ENCODE measurements at places on chromosomes 5 and 9.
A peak's percentile ranks its signal among the peaks of the same experiment; 100 is the strongest.

GRCh38 chr5:61884252-61884855 is 421.7 kb upstream of the KIF2A start:
- no peak for DNase-seq

DNA sequence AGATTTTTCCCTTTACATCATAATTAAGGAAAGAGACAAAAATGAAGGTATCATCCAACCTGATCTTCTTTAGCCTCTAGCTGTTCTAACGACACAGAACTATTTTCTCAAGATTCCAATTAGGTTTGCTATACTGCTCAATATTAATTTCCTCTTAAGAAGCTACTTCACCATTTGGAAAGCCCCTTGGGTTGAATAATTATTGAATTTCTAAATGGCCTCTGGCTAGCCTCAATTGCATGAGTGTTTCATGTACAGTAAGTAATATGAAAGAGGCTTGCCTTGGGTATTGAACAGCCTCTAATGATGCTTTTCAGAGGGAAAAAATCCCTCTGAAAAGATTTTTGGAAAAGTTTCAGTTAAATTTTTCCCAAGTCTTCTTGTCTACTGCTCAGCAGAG is 3.7 kb upstream of the MOB3B start:
- no peak for DNase-seq

GRCh38 chr5:95649274-95649673 is 2.7 kb downstream of the RFESD start:
- DNase-seq: no peak

DNA sequence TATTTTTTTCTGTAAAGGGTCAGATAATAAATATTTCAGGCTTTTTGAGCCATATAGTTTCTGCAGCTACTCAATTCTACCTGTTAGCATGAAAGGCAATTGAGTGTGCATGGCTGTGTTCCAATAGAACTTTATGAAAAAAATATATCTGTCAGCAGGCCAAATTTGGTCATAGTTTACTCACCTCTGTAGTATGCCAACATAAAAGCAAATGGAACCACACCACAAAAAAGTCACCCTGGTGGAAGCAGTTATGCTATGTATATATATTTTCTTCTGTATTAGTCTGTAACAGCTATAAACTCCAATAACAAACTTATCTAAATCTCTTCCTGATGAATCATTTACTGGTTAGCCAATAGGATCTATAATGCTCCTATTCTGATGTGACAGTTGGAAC is 3.4 kb downstream of the SLC38A9 start:
- no peak for DNase-seq

DNA sequence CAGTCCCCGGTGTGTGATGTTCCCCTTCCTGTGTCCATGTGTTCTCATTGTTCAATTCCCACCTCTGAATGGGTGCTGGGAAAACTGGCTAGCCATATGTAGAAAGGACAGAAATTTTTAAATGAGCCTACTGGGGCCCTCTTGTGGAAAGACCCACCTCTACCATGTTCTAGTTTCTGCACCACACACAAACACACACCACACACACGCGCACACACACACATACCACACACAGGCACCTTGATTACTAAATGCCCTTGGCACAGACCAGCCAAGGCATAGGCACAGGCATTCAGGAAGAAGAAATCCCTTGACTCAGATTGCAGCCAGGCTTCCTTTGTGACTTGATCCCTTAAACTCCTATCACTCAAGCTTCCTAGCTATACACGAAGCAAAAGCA is 60.5 kb downstream of the SIL1 start:
- peak; percentile 45 for DNase-seq

- no peak for DNase-seq
Observed at GRCh38 chr9:92754091-92754745, 10.4 kb downstream of the BICD2 start.

- no peak for DNase-seq
Observed at GRCh38 chr9:33468215-33468730, 5.5 kb downstream of the NOL6 start.

GRCh38 chr9:109904666-109905065 is 124.7 kb downstream of the PALM2AKAP2 start:
- DNase-seq: no peak

GRCh38 chr5:103526164-103526915 is 36.2 kb downstream of the NUDT12 start:
- no peak for DNase-seq

GRCh38 chr5:78602400-78602799 is 46.2 kb downstream of the LHFPL2 start:
- DNase-seq: no peak

GRCh38 chr5:126192226-126192625 is 231.0 kb upstream of the GRAMD2B start:
- DNase-seq: no peak

DNA sequence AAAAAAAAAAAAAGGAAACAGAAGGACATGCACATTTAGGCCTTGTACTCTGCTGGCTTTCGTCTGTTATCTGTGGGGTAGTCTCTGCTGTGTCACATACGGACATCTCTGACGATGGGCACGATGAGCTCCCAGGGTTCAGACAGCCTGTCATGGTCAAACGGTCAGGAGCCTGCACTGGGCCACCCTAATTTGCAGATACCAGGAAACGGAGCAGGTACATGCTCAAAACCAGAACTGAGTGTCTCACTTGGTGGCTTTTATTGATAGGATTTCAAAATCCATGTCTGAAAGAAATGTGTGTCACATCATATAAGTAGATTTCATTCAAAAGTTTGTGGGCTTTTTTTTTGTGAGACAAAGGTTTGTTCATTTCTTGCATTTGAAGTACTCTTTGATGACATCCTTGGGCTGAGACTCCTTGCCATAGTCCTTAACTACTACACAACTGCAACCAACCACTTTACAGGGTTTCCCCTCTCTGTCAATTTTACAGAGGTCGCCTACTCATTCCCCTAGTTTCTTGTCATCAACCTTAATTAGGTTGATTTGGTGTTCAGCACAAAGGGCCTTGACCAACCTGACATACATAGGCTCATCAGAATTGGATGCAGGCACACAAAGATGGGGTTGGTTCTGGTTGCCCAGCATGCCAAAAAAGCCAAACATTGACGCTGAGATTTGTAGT is 9.0 kb downstream of the CKMT2 start:
- DNase-seq: no peak

- no peak for DNase-seq
Observed at GRCh38 chr5:61603211-61603908, 271.3 kb downstream of the ZSWIM6 start.

DNA sequence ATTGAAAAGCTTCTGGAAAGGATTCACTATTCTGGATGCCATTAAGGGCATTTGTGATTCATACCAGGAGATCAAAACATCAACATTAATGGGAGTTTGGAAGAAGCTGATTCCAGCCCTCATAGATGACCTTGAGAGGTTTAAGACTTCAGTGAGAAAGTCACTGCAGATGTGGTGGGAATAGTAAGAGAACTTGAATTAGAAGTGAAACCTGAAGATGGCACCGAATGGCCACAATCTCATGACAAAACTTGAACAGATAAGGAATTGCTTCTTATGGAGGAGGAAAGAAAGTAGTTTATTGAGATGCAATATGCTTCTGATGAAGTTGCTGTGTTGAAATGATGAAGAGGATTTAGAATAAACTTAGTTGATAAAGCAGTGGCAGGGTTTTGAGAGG is 254.6 kb upstream of the SLC24A2 start:
- no peak for DNase-seq

- DNase-seq: no peak
Observed at GRCh38 chr9:123392802-123393201, 36.8 kb downstream of the CRB2 start.

DNA sequence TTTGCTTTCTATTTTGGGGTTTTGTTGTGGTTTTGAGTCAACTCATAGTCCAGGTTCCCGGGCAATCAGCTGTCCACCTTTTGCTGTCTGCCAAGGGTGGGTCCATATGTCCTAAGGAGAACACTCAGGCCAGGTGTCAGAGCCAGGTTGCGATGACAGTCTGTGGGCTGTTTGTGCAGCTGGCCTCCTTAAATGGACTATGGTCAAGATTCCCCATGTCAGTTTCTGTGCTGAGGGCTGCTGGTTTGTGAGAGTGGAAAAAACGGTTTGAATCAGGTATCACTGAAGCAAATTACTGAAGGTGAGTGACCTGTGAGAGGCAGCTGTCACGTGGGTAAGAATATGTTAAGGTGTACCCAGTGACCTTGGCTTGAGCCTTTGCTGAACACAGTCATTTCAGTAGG is 33.0 kb downstream of the SNX30 start:
- no peak for DNase-seq

DNA sequence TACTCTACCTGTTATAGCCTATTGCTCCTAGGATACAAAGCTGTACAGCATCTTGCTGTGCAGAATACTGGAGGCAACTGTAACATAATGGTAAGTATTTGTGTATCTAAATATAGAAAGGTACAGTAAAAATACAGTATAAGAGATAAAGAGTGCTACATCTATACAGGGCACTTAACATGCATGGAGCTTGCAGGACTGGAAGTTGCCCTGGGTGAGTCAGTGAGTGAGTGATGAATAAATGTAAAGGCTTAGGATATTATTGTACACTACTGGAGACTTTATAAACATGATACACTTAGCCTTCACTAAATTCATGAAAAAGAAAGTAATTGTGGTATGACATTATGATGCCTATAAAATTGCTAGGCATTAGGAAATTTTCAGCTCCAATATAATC is 65.5 kb upstream of the OSMR start:
- DNase-seq: no peak

DNA sequence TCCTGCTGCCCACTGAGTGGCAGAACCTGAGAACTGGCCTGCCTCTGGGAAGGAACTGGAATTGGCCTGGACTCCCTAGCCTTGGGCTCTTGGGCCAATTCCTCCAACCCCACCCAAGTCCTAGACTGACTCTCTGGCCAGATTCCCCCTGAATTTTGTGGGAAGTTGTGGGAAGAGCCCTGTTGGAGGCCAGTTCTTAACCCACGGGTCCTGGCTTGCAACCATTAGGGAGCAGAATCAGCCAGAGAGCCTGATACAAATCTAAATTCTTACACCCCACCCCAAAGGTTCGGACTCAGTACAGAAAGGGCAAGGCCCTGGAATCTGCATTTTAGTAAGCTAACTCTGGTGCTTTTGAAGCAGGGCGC is 125.3 kb upstream of the SLC25A48 start:
- DNase-seq: no peak

Data from Kasumi-1 (cell line).